ENCODE measurements at places on chromosomes 3 and 15.

DNA sequence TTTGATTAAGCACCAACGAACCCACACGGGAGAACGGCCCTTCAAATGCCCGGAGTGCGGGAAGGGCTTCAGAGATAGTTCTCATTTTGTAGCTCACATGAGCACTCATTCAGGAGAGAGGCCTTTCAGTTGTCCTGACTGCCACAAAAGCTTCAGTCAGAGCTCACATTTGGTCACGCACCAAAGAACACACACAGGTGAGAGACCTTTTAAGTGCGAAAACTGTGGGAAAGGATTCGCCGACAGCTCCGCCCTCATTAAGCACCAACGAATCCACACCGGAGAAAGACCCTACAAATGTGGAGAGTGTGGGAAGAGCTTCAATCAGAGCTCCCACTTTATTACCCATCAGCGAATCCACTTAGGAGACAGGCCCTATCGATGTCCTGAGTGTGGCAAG, 8.7 kb downstream of the ZNF774 start:
- DNase-seq: no peak

DNA sequence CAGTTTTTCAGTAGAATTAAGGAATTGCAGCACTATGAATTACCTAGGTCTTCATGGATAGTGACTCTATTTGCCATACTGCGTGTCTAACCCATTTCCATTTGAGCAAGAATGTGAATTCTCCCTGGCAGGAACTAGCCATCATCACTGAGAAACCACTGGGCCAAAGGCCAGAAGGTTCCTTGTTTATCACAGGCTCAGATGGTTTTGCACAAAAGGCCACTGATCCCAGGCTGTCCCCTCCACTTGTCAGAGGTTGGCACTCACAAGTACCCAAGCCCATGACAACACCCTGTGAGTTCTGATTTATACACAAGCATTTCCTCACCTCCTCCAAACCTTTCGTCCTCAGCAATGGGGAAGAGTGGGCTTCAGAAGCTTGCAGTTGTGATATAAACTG, 131.8 kb downstream of the FOXB1 start:
- no peak for DNase-seq

- DNase-seq: no peak
These were observed 385.9 kb downstream of the MFSD1 start for GRCh38 chr3:159187706-159188105.

- no peak for DNase-seq
These were observed 36.5 kb downstream of the FSIP1 start for GRCh38 chr15:39746176-39746575.

GRCh38 chr3:139136469-139137202, 91.9 kb upstream of the PRR23C start:
- no peak for DNase-seq

- DNase-seq: no peak
These were observed 55.8 kb downstream of the TBC1D5 start for GRCh38 chr3:17686613-17687012.
